Neural crest cell (in vitro differentiated cells): ENCODE measurements at places on chromosomes 6 and 20. TPM values are rescaled to one million over a fixed set of nuclear protein-coding genes. Genes with fewer than 3 reads are reported as not detected.

Gene HLA-G
- not detected in 2 replicates for total RNA-seq

Gene PRELID3B
- 45.3 and 53.6 TPM in 2 replicates for total RNA-seq

Gene NR2E1
- not detected in 2 replicates for total RNA-seq

Gene HCRTR2
- not detected in 2 replicates for total RNA-seq

Gene ABHD16B
- total RNA-seq: not detected in 2 replicates

Gene VNN1
- not detected in 2 replicates for total RNA-seq

Gene SLC35F1
- 41.4 and 43.1 TPM in 2 replicates for total RNA-seq

Gene RBM12
- 189 and 191 TPM in 2 replicates for total RNA-seq

Gene ECT2L
- not detected in 2 replicates for total RNA-seq

Gene HRH3
- total RNA-seq: 0.75 and 0.86 TPM in 2 replicates

Gene FLRT3
- 35.2 and 36.3 TPM in 2 replicates for total RNA-seq

Gene FOXA2
- total RNA-seq: 0.09 TPM in 1 of 2 replicates, not detected in the other

Gene KCNK16
- not detected in 2 replicates for total RNA-seq

Gene CST2
- not detected in 2 replicates for total RNA-seq

Gene PM20D2
- total RNA-seq: 16.1 and 16.5 TPM in 2 replicates

GRCh38 chr6:81130969-81131368 lies 621.5 kb downstream of the TENT5A start:
- DNase-seq: no peak

DNA sequence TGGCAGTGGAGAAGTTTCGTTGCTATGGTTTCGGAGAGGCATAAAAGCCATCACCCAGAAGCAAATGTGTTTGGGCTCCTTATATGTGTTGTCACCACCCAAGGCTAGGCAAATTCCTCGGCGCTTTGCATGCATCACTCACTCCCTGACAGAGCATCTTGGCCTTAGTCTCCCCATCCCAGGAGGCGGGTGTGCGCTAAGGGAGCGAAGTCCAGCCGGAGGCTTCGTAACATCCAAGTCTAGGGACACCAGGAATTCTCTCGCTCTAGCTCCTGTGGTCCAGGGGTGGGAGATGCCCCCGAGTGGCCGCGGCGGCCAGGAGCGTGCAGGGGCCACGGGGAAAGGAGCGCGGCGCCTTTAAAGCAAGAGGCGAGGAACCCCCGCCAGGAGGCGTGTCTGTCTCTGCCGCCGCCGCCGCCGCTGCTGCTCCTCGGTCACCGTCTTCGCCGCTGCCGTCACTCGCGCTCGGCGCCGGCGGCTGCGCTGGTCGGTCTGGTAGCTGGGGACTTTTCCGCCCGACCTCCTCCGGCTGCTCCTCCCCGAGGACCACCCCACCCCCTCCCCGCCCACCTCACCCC lies at the start of gene GRIK2:
TSS of gene GRIK2 (plus strand) at position 458 of the 578 bp plus-strand sequence.
- DNase-seq: peak; percentile 63

- no peak for DNase-seq
Observed at GRCh38 chr6:56938649-56939191, 16.2 kb upstream of the BEND6 start.

DNA sequence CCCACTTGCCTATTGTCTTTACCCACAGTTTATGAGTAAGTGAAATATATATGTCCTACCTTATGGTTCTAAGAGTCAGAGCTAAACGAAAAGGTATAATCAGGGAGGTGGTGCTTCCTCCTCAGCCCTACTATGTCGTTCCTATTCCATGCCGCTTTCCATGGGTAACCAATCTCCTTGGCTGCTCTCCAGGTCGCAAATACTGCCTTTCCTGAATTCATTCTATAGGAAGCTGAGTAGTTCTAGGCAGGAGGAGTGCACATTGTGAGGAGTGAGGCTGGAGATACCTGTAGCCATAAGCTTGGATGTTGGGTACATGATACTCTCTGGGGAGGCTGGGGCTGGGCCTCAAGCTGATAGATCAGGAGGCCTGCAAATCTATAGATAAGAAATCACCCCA lies 5.8 kb downstream of the IL20RA start:
- no peak for DNase-seq

- no peak for DNase-seq
Observed at GRCh38 chr20:41265938-41266337, 51.6 kb downstream of the ZHX3 start.

GRCh38 chr20:1846341-1846740 lies 48.9 kb upstream of the SIRPA start:
- no peak for DNase-seq

DNA sequence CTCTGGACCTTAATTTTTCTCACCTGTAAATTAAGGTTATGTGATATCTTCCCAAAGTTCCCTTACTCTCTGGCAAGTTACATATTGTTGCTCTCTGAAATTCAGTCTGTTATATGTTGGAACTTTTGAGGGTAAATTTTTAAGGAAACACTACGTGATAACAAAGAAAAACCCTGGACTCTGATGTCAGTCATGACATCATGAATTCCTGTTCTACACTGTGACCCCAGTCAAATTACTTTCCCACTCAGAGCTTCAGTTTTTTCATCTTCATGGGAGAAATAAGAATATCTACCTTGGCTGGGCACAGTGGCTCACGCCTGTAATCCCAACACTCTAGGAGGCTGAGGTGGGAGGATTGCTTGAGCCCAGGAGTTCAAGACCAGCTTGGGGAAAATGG lies 164.6 kb upstream of the RALGAPA2 start:
- DNase-seq: no peak

DNA sequence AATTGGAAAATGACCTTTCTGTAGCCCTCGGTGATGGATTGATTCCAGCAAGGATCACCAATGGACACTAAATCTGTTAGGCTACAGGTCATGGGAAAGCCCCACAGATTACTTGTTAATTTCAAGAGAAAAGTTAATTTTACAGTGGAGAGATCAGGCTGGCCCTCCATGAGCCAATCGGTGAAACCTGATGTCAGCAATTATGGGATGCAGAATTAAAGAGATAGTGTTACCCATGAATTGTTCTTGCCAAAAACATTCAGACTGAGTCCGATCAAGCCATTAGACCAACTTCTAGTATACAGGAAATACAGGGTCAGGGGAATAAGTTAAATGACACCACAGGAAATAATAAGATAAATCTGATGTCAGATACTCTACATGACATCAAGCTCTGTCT lies 214.9 kb upstream of the SYNDIG1 start:
- no peak for DNase-seq

DNA sequence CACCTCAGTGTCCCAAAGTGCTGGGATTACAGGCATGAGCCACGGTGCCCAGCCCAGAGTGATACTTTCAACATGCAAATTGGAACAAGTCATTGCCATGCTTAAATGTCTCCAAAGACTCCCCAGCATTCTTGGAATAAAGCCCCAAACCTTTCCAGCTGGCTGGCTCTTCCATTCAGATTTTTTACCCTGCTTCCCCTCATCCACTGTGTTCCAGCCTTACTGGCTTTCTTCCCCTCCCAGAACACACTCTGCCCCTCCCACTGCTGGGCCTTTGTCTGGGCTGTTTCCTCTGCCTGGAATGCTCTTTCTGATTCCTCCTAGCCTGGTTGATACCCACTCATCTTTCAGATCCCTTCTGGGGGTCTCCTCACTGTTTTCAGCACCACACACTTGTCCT lies 40.1 kb upstream of the NNAT start:
- no peak for DNase-seq

DNA sequence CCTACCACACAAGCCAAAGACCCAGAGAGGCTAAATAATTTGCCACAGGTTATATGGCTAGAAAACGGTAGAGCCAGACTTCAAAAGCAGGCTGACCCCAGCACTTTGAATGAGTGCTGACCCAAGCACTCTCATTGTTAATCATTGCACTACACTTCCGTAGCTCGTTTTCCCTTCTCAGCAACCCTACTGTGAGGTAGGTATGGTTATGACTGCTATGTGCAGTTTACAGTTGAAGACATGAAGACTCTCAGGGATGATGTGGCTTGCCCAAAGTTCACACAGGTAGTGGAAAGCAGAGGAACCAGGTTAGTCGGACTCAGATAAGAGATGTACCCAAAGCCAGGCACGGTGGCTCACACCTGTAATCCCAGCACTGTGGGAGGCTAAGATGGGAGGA lies 33.5 kb upstream of the RIMS4 start:
- no peak for DNase-seq

DNA sequence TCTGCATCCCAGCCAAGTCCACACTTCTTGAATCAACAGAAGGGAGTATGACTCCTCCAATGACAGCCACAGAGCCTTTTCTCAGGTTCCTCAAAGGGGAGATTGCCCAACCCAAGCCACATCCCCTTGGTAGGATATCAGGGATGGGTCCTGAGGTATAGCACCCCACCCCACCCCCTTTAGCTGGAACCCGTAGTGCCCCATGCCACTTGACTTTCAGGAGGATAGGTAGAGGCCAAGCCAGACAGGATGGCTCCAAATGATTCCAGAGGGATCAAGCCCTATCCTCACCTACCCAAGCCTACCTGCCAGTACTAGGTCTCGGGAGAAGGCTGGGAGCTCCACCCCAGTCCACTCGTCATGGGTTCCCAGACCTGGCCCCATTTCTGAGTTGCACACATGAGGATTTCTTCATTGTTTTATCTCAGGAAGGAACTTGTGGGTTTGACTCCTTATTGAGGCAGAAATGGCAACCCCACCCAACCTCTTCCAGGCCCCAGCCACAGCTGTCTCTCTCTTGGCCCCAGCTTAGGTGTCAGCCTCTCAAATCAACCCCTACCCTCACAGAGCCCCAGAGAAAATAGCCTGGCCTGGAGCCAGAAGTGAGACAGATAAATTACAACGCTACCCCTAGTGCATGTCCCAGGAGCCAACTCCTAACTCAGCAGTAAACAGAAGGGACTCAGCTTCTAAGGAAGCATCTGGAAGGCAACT lies 3.6 kb downstream of the CCND3 start:
- DNase-seq: no peak

GRCh38 chr6:49462599-49462926 lies 490 bp downstream of the MMUT start:
- DNase-seq: no peak

DNA sequence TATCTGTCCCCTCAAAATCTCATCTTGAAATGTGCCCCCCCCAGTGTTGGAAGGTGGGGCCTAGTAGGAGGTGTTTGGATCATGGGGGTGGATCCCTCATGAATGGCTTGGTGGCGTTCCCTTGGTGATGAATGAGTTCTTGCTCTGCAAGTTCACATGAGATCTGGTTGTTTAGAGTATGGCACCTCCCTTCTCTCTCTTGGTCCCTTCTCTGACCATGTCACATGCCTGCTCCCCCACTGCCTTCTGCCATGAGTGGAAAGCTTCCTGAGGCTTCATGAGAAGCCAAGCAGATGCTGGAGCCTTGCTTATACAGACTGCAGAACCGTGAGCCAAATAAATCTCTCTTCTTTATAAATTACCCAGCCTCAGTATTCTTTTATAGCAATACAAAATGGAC lies 70.9 kb downstream of the MAN1A1 start:
- DNase-seq: no peak

- no peak for DNase-seq
Observed at GRCh38 chr20:623704-624103, 13.6 kb upstream of the TCF15 start.

DNA sequence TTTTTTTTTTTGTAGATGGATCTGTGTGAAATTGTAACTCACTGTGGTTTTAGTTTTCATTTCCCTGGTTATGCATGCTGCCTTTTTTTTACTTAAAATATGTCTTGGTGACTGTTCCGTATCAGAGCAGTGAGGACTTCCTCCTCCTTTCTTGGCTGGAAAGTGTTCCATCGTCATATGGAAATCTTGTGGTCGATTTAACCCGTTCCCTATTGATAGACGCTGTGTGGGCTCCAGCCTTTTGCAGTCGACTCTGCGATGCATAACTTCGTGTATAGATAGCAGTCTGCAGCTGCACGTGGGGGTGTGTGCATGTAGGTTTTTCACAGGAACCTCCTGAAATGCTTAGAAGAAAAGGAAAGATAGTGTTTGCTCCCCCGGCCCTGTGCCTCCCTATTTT lies 28.1 kb upstream of the PNPLA1 start:
- no peak for DNase-seq

DNA sequence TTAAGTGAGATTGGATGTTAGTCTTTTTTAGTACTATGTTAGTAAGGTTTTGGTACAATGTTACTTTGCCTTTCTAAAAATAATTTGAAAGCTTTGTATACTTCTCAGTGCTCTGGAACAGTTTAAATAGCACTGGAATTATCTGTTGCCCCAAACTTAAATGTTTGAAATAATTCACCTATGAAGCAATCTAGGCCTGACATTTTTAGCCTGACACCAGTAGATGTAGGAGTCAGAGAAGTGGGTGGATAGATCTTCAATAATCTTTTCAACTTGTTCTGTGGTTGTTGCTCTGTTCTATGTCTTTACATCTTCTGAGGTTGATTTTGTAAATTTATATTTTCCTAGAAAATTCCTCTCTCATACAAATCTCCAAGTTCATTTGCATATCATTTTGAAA lies 103.1 kb upstream of the ADGRF1 start:
- no peak for DNase-seq

DNA sequence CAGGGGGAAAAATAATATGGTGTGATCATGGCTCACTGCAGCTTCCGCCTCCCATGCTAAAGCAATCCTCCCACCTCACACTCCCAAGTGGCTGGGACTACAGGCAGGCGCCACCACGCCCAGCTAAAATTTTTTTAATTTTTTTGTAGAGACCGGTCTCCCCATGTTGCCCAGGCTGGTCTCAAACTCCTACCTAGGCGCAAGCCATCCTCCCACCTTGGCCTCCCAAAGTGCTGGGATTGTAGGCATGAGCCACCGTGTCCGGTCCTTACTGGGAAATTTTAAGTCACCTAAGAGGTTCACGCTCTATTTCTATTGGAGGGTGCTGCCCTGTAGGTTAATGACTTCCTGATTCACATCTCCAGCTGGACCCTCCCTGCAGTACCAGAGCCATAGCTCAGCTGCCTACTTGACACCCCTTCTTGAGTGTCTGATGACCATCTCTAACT lies 626 bp upstream of the CDK5RAP1 start:
- no peak for DNase-seq

GRCh38 chr6:146041282-146041681 lies 12.4 kb downstream of the GRM1 start:
- no peak for DNase-seq

DNA sequence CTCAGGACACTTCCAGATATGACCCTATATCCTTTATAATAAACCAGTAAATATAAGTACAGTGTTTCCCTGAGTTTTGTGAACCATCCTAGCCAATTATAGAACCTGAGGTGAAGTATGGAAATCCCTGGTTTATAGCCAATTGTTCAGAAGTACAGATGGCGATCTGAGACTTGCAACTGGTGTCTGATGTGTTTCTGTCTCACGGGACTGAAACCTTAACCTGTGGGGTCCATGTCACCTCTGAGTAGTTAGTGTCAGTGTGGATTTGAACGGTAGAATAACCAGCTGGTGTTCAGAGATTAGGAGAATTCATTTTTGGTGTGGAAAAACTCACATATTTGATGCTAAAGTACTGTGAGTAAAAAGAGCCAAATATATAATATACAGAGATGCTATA lies 606.6 kb downstream of the MAFB start:
- no peak for DNase-seq

- no peak for DNase-seq
Observed at GRCh38 chr6:34592208-34592952, 36.3 kb upstream of the SPDEF start.

DNA sequence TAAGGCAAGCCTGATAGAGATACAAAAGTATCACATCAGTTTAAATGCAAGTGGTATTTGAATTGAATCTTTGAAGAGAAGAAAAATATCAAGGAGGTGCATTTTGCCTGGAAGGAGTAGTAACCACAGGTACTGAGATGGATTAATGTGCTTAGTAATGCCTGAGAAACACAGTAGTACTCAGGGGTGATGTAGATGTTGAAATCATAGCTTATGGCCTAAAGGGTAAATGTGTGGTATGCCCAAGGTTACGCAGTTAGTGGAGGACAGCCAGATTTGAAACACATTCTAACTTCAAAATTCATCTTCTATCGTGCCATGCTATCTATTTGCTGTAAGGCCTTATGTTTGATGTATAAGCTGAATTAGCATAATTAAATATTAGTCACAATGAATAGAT lies 55.9 kb downstream of the STXBP5 start:
- no peak for DNase-seq

- no peak for DNase-seq
Observed at GRCh38 chr6:23306251-23306950, 737.0 kb downstream of the HDGFL1 start.
